BJ (cell line): ENCODE measurements at places on chromosomes 1 and 21. TPM values are rescaled to one million over a fixed set of nuclear protein-coding genes. Genes with fewer than 3 reads are reported as not detected.

AADACL4 gene
- polyA plus RNA-seq: 0.20 and 0.21 TPM in 2 replicates

UMODL1 gene
- 0.04 TPM in 1 of 2 replicates, not detected in the other for polyA plus RNA-seq

RGS18 gene
- 0.04 TPM in 1 of 2 replicates, not detected in the other for polyA plus RNA-seq

TRIM67 gene
- 0.01 and 0.02 TPM in 2 replicates for polyA plus RNA-seq

LCE1B gene
- polyA plus RNA-seq: not detected in 2 replicates

CFAP107 gene
- 0.04 and 0.23 TPM in 2 replicates for polyA plus RNA-seq

GPR52 gene
- polyA plus RNA-seq: 0.09 and 0.13 TPM in 2 replicates

BCAN gene
- polyA plus RNA-seq: 0.02 TPM in 1 of 2 replicates, not detected in the other

ARHGAP30 gene
- polyA plus RNA-seq: not detected in 2 replicates

CYP4A22 gene
- polyA plus RNA-seq: not detected in 2 replicates

OPRD1 gene
- polyA plus RNA-seq: not detected in 2 replicates

C4BPB gene
- not detected in 2 replicates for polyA plus RNA-seq

HPDL gene
- polyA plus RNA-seq: 0.38 and 0.56 TPM in 2 replicates

SLAMF9 gene
- not detected in 2 replicates for polyA plus RNA-seq

PEF1 gene
- polyA plus RNA-seq: 111 and 145 TPM in 2 replicates

VANGL2 gene
- polyA plus RNA-seq: 0.23 and 0.33 TPM in 2 replicates

SLFNL1 gene
- polyA plus RNA-seq: 0.06 and 0.10 TPM in 2 replicates

TRIM46 gene
- polyA plus RNA-seq: 3.5 and 5.4 TPM in 2 replicates

CFAP141 gene
- not detected in 2 replicates for polyA plus RNA-seq

BACH1 gene
- polyA plus RNA-seq: 22.7 and 37.7 TPM in 2 replicates
